ENCODE measurements at places on chromosomes 1 and 21.

- DNase-seq = no peak
These were observed 38.7 kb upstream of the PDC start for GRCh38 chr1:186499571-186499970.

- no peak for DNase-seq
These were observed 3.3 kb downstream of the KLHL21 start for GRCh38 chr1:6599141-6599975.

GRCh38 chr1:85027242-85027983 lies 20.9 kb downstream of the MCOLN3 start:
- DNase-seq = no peak

GRCh38 chr1:162587347-162587746 lies 25.8 kb downstream of the UAP1 start:
- no peak for DNase-seq

DNA sequence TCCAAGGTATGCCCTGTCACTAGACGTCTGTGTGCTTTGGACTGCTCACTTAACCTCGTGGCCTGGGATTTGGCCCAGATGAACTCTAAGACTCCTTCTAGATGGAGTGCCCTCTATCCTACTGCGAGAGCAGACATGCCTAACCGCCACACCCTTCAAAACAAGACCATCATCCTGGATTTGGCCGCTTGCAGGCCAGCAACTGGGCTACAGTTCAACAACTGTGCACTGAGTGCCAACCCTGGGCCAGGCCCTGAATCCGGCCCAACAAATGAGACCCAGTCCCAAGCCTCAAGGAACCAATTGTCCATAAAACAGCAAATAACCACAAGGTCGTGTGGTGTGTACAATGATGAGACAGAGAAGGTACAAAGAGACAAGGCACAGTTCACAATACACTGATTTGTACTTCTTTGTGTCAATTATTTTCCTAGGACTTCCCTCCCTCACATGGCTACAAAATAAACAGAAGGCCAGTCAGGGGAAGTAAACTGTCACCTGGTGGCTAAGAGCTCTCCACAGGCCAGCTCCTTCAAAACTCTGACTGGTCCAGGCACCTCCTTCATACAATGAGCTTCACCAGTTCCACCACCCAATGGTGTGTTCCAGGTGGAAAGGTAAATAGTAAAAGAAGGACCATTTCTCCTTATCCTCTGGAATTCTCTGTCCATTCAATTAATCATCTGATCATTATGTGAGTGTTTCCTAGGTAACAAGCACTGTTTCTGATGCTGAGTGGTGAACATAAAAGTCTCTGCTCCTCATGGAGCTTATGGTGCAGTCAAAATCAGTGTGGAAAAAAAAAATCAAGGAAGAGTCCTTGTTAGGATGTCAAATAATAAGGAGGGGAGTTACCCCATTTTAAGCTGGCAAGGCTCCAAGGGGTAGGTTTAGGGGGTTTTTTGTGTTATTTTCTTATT lies 60.4 kb downstream of the CAPZB start:
- no peak for DNase-seq

GRCh38 chr1:56045477-56045876 lies 533.9 kb downstream of the PLPP3 start:
- no peak for DNase-seq

DNA sequence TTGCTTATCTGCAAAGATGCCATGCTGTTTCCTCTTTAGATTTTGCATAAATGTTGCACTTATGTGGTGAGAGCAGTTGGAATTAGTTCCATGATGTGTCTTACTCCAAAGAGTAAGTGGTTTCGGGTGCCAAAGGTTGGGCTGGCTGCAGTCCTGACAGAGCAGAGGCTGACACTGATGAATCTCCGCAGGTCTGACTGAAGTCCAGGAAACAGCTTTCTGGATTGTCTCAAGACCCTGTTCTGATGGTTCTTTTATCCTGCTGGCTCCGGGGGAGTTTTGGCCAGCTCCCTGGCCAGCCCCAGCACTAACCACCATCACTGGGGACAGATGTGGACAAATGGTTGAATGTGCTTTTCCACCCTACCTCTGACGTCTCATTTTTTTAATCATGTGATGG lies 207.2 kb upstream of the KIAA0040 start:
- DNase-seq = no peak

- no peak for DNase-seq
These were observed 1.8 kb upstream of the MCOLN2 start for GRCh38 chr1:84998642-84999280.

GRCh38 chr1:27233667-27234048 lies 774 bp upstream of the WDTC1 start:
- DNase-seq = no peak

- no peak for DNase-seq
These were observed 290.9 kb downstream of the HHIPL2 start for GRCh38 chr1:222257027-222257426.

DNA sequence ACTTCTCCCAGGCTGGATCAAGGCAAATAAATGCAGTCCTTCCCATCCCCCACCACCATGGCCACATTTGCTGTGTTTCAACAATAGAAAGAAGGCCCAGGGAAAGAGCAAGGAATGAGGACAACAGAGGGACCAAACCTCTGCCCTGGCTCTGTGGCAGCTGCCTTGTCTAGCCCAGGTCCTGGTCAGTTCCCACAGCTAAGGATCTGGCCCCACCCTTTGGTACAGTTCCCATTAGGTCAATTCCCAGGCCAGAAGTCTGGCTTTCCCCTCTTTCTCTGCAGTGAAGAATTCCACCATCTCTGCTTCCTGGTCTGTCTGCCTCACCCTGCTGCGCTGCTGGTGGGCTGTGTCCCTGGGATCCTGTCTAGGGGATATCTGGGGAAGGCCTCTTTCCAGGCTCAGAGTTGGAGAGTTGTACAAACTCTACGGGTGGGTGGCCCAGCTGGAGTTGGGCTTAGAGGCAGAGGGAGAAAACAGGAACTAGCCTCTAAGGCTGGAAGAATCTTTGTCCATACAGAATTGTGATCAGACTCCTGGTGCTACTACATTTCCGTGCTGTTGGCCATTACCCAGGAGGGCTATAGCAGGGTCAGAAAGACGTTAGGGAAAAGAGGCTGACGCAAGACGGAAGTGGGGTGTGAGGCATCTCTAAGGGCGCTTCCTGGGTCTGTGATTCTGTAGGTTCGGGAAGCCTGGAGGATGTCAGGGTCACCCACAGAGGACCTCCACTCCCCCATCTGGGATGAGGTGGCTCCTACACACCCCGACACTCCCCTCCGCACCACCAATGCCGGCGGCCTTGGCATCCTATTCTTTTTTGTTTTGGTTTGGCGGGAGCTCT lies 953 bp upstream of the NDUFS2 start:
- no peak for DNase-seq

GRCh38 chr1:119226321-119226720 lies 85.9 kb upstream of the WARS2 start:
- DNase-seq = no peak

- no peak for DNase-seq
These were observed 16.8 kb upstream of the CNTN2 start for GRCh38 chr1:205026181-205026580.

- no peak for DNase-seq
These were observed 56.0 kb upstream of the DPYD start for GRCh38 chr1:97976801-97977200.

GRCh38 chr1:203706444-203706843 lies 58.5 kb upstream of the LAX1 start:
- no peak for DNase-seq

DNA sequence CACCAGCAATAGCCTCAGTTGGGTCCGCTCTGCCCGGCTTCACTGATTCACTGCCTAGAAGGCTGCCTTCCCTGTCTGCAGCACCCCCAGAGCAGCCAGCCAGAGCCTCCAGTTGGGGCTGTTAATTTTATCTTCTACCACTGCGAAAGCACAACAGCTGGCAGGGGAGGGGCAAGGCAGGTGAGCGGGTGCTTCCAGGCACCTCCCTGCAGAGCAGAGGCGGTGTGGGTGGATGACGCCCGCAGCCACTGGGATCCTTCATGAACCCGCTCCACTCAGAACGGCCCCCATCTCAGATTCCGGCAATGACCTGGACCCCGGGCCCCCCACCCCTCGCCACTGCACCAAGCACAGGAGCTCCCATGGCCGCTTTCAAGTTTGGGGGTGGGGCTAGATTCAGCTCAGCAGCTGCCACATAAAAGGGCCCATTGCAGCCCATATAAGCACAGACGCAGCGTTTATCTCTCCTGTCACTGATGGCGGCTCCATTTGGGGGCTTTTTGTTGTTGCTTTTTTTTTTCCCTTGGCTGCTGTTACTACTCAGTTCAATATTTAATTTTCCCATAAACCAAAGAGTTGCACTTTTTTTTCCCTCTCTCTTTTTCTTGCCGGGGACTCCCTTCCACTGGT lies 128.0 kb upstream of the KLHDC7A start:
- DNase-seq = no peak

GRCh38 chr1:233320023-233320422 lies 7.5 kb upstream of the MAP3K21 start:
- no peak for DNase-seq

DNA sequence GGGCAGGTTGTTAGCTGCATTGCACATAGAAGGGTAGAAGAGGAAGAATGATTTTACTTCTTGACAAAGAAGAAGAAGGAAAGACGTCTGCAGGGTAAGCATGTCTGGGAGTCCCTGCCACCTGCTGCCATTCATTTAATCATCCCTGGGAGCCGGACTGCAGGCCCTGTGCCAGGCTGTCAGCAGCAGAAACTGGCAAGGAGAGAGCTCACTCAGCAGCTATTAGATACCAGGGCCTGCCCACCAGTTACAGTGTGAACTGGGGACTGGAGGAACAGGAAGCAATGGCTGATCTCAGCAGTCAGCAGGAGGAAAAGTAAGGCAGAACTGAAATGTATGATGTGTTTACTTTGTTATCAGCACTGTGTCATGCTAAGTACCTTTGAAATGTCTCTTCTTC lies 75.7 kb upstream of the C1orf87 start:
- DNase-seq = no peak

DNA sequence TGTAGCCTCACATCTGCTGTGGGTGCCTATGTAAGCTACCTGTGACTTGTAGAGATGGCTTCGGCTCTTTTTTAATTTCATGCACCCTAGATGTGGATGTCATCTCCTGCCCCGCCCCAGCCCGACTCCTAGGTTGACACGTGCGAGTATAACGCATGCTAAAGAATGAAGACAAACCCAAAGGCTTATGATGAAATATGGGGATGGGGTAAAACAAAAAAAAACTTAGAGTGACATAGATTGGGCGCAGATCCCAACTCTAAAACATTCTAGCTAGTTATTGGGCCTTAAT lies 613 bp upstream of the ERO1B start:
- no peak for DNase-seq

GRCh38 chr1:36352125-36352909 lies 28.9 kb upstream of the EVA1B start:
- DNase-seq = no peak

DNA sequence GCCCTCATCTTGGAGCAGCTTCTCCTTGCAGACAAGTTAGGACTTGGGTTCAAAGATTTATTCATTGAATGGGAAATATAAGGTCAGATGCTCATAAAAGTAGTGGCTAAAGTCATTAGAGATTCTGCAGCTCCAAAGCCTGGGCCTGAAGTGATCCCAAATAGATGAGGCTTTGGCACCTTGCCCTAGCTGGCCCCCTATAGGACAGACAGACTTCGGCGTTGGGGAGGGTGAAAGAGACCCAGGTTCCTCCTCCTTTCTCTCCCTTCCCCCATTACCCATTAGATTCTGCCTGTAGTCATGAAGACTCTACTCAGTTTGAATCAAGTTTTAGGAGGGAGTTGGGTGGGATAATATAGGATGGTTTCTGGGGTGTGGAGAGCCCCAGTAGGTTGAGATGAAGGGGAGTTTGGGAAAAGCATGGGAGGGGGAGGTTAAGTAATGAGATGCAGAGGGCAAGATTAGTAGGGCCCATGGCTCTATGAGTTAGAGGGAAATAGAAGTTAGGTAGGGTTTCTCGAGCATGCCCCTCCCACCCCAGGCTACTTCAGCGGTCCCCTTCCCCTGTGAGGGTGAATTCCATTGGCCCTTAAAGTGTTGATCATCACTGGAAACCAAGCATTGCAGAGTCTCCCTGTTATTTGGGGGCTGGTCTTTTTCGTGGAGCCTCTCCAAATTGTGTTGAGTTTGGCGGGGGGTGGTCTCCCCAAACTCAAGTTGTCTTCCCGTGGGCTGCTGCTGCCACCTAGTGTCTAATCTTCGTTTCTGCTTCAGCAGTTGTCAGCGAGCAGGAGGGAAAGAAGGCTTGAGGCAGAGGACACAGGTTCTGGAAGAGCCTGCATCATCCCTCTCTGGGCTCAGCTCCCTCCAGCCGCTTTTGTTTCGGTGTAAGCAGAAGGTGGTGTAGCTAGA lies 2.1 kb upstream of the AHDC1 start:
- DNase-seq = no peak

DNA sequence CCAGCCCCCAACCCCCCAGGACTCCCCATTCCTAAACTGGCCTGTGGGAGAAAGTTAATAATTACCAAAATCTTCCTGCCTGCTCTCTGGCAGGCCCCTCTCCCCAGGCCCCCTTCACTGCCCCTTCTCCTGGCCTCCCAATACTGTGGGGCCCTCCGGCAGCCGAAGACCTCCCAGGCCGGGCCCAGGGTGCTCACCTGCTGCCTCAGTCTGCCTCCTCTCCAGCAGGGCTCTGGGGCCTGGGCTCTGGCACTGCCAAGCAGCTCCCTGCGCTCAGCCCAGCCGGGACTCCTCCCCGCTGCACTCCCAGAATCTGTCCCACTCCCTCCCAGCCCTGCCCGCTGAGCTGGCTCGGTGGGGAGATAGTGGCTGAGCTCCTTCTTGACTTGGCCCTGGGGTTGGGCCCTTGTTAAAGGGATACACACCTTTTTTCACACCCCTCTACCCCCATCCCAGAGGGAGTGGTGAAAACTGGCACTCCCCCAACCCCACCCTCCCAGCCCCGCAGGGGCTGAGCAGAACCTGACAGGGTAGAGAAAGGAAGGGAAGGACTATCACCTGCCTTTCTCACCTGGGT lies at the start of gene S100A16:
S100A16 (minus strand) TSS at position 383 of the 577 bp plus-strand sequence. CDS start 4,986 bp downstream, outside the sequence.
- no peak for DNase-seq

DNA sequence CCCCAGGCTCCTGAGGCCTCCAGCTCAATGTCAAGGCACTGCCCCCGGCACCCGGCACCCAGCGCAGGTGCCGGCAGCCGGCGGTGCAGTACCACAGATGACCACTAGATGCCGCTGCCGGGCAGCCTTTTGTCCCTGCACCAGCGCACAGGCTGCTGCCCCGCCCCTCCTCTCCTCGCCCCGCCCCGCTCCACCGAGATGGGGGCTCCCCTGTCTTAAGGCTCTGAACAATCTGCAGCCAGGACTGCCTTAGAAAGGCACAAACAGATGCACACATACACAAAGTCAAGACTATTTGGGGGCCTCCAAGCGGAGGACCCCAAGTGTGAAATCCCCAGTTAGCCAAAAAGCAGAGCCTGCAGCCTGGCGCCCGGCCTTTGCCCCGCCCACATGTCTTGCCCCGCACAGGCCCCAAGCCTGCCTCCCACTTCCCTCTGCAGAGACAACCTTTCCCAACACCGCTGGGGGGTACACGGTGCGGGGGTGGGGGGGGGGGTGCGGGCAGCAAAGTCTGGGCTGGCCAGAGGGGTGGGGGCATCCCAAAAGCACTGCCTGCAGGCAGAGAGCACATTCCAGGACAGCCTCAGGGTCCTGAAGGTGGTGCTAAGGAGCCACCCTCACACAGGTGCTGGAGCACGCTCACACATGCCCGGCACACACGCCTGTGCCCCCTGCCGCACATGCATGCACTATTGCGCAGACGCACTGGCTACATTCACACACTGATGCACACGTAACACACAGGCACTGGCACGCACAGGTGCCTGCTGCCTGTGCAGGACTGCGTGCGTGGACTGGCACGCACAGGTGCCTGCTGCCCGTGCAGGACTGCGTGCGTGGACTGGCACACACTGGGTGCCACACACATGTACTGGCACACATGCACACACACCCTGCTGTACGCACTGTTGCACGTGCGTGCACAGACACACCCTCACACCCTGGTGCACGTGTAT lies 37.1 kb downstream of the ARHGEF16 start:
- DNase-seq = peak; percentile 10

- no peak for DNase-seq
These were observed 67.5 kb upstream of the DUSP10 start for GRCh38 chr1:221809091-221810029.
